Posterior vena cava (tissue), 2 donors: ENCODE measurements at places on chromosomes 3 and 15. TPM values are rescaled to one million over a fixed set of nuclear protein-coding genes. Genes with fewer than 3 reads are reported as not detected.

BFSP2 gene
- total RNA-seq = not detected

GRAMD2A gene
- total RNA-seq = 0.10 TPM

SPINK8 gene
- not detected for total RNA-seq

AGBL1 gene
- total RNA-seq = not detected

CCR9 gene
- not detected for total RNA-seq

ZPLD1 gene
- total RNA-seq = 12.3 TPM

IQCF5 gene
- total RNA-seq = not detected

MED12L gene
- total RNA-seq = 0.60 TPM

UPK1B gene
- not detected for total RNA-seq

DLEC1 gene
- total RNA-seq = 0.51 TPM

EXOG gene
- total RNA-seq = 14.7 TPM

CCDC71 gene
- 14.1 TPM for total RNA-seq

POLQ gene
- total RNA-seq = 0.23 TPM

GP9 gene
- total RNA-seq = not detected

WDR93 gene
- not detected for total RNA-seq

SEMA6D gene
- total RNA-seq = 7.5 TPM

PSTPIP1 gene
- total RNA-seq = 18.1 TPM

IGDCC3 gene
- total RNA-seq = not detected

PPARG gene
- 15.4 TPM for total RNA-seq

REC114 gene
- total RNA-seq = not detected

RAB6B gene
- 6.9 TPM for total RNA-seq

SLC28A1 gene
- total RNA-seq = 0.24 TPM

RNU5B-1 gene
- total RNA-seq = 102 TPM

FSIP1 gene
- 0.69 TPM for total RNA-seq

GMNC gene
- not detected for total RNA-seq

FETUB gene
- 0.79 TPM for total RNA-seq

BNC1 gene
- total RNA-seq = 0.19 TPM

HESX1 gene
- total RNA-seq = 0.62 TPM

ANKRD63 gene
- total RNA-seq = not detected

SV2B gene
- 2.9 TPM for total RNA-seq

IGSF11 gene
- total RNA-seq = 0.46 TPM

SLC30A4 gene
- total RNA-seq = 9.2 TPM

CDHR4 gene
- total RNA-seq = 0.46 TPM

RBMS3 gene
- total RNA-seq = 109 TPM

DAPK2 gene
- 3.1 TPM for total RNA-seq

SOX14 gene
- total RNA-seq = not detected

IRAK2 gene
- total RNA-seq = 4.2 TPM

C2CD4A gene
- total RNA-seq = not detected

KLF15 gene
- 10.6 TPM for total RNA-seq

CHCHD4 gene
- total RNA-seq = 7.9 TPM

CCDC54 gene
- not detected for total RNA-seq

SERPINI2 gene
- total RNA-seq = not detected

IL17RB gene
- total RNA-seq = 0.33 TPM

KLHDC8B gene
- 31.9 TPM for total RNA-seq
